HEK293T (cell line): ENCODE measurements at places on chromosomes 11 and 22.

DNA sequence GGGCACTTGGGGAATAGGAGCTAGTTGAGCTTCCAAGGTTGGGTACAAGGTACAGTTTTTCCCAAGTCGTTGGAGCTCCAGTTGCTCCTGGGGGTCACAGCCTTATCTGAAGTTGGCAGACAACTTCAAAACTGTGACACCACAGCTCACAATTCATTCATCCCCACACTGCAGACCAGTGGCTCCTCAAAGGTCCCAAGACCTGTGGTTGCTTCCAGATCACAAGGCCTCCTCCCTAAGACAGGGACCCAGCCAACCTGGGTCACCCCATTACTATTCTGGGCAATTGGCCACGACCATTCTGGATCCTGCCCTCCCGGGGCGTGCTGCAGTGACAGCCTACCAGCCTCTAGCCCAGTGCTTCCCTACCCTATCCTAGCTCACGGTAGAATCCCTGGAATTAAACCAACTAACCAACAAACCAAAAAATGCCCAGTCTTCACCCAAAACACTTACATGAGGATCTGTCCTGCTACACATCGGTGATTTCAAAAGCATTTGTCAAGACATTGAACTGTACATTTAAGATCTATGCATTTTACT lies 862 bp upstream of the PDXP start:
- DNase-seq: no peak

DNA sequence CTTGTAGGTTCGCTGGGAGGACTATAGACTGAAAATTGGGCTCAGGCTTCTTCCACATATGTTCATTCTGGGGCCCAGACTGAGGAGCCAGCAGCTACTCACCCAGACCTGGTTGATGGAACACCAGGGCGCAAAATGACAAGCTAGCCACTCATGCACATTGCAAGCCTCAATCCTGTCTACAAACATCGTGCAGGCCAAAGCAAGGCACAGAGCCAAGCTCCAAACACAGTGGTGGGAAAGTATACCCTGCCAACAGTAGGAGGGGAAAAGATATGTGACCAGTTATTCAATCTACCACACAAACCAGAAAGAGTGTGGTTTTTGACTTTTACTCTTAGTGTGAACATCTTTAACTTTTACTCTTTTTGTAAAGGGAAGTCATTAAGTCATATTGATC lies 660.5 kb downstream of the NTM start:
- no peak for DNase-seq

GRCh38 chr11:41018224-41018623 lies 441.2 kb downstream of the LRRC4C start:
- DNase-seq: no peak

DNA sequence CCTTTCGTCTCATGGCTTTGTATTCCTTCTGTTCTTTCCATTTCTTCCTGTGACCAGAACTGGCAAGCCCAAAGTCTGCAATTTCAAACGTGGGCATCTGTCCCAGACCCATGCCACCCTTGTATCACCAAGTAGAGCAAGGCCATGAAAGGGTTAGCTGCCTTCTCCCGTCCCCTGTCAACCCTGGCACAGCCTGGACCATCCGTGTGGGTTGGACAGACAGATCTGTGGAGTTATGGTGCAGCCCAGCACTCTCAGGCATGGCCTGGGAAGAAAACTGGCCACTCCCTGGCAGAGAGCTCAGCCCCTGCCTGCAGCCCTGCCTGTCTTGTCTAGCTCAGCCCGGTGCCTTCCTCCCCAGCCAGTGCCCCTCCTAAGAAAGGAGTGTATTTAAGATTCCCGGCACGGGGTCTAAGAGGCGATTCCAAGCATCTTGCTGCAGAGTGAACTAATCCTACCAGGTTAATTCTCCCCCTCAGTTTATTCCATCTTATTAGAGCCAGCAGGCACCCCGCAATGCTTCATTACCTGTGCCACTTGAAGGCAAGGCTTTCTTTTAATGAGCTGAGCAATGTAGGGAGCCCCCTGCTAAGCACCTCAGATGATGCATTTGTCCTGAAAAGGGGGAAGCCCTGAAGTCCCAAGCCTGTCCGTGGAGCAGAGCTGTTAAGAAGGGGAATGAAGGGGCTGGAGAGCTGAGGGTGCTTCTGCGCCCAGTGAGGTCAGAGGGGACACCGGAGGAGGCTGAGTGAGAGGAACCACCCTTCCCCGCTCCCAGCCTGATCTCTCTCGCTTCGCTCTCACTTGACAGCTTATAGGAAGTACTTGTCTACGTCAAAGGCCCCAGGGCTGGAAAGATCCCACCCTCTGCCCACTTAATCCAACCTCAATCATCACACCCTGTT lies 130.6 kb downstream of the SPATA19 start:
- no peak for DNase-seq

DNA sequence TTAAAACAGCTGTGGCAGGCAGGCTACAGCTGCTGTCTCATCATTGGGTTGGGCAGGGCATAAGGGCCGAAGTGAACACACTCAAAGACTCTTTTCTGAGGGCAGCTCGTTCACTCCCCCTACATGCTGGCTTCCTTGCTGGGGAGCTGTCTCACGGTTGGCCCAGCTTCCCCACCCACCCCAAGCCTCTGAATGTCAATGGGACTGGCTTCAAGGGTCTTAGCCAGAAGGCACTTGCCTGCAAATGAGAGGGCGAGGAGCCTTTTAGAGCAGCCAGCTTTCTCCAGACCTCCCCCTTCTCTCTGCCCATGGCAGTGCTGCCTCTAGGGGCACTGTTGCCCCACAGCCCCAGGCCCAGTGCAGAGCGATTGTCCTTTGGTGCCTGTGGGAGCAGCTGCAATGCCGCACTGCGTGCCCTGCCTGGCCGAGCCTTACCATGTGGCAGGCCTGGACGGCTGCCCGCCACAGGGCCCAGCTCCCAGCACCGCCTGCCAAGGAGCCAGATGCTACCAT lies 94.7 kb upstream of the RASSF10 start:
- DNase-seq: peak; percentile 68

- DNase-seq: peak; percentile 85
Measured at GRCh38 chr11:64729851-64730382, 6.9 kb upstream of the NRXN2 start.

- DNase-seq: no peak
Measured at GRCh38 chr11:114079511-114080065, 20.1 kb downstream of the ZBTB16 start.

GRCh38 chr11:7651140-7651551 lies 22.2 kb downstream of the CYB5R2 start:
- DNase-seq: no peak

DNA sequence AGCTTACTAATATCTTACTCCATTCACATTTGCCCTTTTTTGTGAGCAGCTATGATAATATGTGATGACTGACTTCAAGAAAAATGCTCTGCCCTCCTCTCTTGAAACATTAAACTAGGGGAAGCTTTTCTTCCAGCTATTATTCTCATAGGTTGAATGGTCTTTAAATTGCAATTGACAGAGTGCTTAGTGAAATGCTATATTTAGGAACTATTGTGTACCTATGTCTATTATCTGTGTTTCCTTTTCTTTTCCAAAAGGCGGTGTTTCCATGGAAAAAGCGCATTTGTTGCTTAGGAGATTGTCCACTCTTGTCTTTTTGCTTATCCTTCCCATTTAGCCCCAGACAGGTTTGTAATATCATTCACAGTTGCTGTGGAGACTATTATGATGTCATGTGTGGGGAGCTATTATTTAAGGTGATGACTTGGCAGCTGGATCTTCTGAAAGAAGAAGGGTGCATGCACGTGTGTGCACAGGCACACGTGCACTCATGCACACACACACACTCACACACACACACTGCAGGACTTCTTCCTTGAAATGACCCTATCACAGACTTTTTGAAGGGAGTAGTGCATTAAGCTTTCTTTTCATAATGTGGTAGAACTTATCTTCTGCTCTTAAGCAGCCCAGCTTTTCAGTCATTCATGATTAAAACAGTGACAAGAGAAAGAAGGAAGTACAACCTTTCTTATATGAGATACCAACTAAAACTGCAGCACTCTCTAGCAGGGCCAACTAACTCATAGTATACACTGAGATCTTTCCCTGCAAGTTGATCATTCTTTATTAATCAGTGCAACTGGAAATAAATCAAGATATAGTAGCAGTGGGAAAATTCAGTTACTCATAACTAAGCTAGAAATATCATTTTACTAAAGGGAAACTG lies 340.8 kb upstream of the MTNR1B start:
- DNase-seq: no peak

DNA sequence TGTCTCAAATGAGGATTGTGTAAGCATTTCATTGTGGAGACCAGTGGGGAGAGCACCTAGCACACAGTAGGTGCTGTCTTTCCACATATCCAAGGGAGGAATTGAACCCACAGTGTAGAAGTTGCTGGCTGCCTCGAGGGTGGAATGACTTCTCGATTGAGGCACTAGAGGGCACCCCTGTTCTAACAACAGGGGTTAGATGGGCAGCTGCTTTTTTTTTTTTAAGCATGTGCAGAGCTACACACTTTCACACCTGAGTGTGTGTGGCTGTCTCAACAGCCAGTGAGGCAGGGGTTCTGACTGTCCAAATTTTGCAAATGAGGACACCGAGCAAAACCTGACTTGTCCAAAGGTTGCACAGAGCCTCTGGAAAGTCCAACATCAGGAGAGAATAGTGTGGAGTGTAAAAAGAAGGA lies 118.2 kb upstream of the CRYBB3 start:
- DNase-seq: peak; percentile 71

DNA sequence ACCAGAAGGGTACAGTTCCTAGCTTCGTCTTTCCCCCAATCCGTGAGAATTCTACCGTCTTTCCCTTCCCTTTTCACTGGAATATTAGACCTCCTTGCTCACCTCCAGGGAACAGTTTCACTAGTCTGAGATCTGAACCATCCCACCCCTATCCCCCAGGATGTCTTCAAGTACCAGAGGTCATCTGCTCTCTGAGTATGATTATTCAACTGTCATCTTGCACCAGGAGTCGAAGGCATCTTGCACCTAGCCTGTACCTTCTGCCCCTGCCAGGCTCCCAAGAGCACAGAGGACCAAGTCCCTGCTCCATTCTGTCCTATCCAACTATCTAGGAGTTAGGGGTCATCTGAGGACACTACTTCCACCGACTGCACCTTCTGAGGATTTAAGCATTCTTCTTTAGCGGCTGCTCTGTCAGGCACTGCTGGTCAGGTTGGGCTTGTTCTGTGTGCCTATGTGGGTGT lies 804 bp downstream of the ACER3 start:
- no peak for DNase-seq

DNA sequence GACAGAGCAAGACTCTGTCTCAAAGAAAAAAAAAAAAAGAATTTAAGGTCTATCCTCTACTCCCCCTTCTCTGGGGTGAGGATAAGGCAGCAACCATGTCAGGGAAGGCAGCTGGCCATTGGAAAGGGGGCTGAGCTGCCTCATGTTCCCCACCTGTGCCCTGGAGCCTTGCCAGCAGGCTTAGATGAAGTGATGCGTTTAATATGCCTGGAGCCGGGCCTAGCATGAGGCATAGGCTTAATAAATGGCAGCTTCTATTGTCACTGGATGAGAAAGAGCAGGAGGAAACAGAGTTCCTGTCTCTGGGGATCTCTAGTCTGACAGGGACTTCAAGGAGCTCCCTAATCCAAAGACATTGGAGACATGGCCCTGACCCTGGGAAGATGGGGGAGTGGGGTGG lies 3.2 kb upstream of the KCNE3 start:
- DNase-seq: no peak

DNA sequence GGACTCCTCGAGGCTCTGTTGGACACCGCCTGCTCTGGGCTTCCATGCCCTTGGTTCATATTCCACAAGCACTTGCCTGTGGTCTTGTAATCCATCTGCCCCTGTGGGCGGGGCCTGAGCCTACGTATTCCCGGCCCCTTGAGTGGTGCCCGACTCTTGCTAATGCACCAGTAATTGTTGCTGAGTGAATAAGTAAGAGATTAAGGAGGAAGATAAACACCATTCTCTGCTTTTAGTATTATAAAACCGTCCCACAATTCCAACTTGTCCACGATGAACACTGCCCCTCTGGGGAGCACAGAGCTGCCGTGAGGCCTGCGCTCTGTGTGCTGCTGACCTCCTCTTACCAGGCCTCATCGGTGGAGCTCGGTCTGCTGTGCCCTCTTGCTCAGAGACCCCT lies 50.3 kb downstream of the MICAL2 start:
- DNase-seq: peak; percentile 38

GRCh38 chr11:120086651-120087050 lies 51.3 kb downstream of the TRIM29 start:
- no peak for DNase-seq

- DNase-seq: no peak
Measured at GRCh38 chr11:79400206-79400605, 40.6 kb downstream of the TENM4 start.

- no peak for DNase-seq
Measured at GRCh38 chr22:44926124-44926475, 83.7 kb downstream of the PHF21B start.

DNA sequence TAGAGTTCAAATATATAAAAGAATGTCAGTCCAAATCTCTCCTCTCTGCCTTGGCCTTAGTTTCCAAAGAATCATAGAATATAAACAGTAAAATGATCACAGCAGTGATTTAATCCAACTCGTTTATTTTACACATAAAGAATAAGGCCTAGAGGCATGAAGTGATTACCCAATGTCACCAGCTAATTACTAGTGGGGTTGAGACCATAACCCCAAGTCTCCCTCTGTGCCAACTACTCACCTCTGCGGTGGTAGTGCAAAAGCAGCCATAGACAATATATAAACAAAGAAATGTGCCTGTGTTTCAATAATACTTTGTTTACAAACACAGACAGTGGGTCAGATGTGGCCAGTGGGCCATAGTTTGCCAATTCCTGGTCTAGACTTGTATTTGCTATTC lies 96.6 kb upstream of the FAT3 start:
- no peak for DNase-seq

DNA sequence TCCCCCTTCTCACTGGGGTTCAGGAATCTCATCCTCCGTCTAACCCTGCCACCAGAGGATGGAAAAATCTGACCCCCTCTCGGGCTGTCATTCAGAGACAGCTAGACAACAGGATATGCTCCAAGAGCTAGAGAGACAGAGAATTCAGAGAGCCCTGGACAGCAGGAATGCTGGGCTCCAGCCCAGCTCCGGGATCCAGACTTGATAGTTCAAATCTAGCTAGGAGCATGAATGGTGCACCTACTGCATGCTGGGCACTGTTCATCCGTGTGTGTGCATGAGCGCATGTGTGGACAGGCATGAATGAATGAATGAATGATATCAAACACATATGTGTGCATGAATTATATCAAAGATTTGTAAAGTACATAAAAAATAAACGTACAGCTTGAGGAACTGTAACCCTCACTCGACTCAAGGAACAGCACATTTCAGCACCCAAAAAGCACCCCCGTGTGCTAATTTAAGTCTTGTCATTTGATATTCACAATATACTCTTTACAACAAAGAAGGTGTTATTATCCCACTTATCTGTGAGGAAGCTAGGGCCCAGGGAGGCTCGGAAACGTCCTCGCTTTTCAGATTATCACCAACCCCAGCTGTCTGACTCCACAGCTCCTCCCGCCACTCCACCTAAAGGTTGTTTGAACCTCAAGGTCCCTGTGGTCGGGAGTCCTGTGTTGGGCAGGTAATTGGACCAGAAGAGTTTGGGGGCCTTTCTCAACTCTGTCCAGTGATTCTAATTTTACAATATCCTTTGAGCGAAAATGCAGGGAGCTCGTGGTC lies 640 bp upstream of the VSIG10L2 start:
- no peak for DNase-seq
